ENCODE measurements at places on chromosomes 1 and 21. TPM values are rescaled to one million over a fixed set of nuclear protein-coding genes. Genes with fewer than 3 reads are reported as not detected.

DNA sequence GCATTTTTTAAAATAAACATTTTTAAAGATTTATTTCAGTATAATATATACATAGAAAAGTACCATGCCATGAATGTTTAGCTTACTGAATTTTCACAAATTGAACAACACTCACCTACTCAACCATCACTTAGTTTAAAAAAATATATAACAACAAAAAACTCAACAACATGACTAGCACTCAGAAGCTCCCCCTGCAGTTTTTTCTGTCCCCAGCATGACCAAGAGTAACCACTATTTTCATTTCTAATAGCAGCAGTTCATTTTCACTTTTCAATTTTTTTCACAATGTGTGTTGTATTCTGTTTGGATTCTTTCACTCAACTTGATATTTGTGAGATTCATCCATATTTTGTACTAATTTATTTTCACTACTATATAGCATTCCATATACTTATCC, 162.3 kb upstream of the POGK start:
- no peak overlapping the region for H3K4me3 ChIP-seq
- no peaks in the 10 kb centered on the region for H3K36me3 ChIP-seq
- no peak overlapping the region for H3K27ac ChIP-seq
- no peak for DNase-seq
- no peaks in the 10 kb centered on the region for H3K27me3 ChIP-seq
- no peaks in the 10 kb centered on the region for H3K4me1 ChIP-seq

GRCh38 chr1:235206533-235207208, 45.6 kb upstream of the RBM34 start:
- no peak overlapping the region for H3K4me3 ChIP-seq
- H3K27ac ChIP-seq, result no peak overlapping the region
- H3K4me1 ChIP-seq, result no peaks in the 10 kb centered on the region
- H3K36me3 ChIP-seq, result no peaks in the 10 kb centered on the region

DNA sequence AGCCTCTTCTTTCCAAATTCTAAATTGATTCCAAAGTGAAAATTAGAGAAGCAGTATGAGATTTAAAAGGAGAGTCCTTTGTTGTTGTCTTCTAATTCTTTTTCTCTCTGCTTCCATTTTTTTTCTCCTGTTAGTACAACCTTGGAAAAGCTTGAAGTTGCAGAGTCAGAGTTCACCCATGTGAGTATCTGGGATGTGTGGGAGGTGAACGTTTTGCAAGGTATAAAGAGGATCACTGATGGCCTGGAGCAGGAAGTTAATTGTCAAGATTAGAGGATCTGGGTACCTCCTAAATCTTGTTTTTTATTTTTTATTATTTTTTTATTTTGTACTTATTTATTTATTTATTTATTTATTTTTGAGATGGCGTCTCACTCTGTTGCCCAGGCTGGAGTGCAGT, 7.7 kb upstream of the PSMD4 start:
- no peak for DNase-seq
- H3K36me3 ChIP-seq, result peaks cover 12% of the 10 kb centered on the region
- no peak overlapping the region for H3K4me3 ChIP-seq

DNA sequence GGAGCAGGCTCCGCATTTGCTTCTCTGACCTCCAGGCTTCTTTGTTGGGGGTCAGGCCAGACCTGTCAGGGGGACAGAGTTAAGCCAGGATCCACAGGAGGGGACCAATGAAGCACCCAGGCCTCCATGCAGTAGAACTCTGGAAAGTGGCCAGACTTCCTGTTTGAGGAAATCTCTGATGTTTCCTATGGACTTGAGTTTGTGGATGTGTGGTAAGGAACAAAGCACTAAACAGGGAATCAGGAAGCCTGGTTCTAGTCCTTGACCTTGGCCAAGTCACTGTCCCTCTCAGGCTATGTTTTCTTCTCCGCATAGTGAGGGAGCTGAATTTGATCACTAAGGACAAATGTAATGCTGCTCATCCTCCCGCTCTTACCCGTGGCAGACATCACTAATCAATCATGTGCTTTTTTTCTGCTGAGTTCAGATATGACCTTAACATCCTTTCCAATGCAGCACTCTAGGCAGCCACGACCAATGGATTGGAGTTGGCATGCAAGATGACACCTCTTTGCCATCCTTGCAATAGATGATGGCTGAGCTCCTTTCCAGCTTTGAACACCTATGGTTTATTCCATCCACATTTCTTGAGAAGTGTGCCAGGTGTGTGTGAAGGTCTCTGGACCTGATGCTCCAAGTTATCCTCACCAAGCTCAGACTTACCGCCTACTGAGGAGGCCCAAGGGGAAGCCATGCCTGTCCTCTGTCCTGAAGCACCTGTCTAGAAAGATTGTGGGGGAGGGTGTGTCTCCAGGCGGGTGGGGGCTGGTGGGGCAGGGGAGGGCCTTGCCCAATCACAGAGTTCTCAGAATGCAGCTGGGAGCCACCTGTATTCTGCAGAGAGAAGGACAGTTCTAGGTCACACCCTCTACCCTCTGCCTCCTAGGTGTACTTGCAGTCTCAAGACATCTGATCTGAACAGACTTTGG, 9.9 kb downstream of the SH2D2A start:
- peak; percentile 36 for DNase-seq
- no peak overlapping the region for H3K4me3 ChIP-seq
- no peak overlapping the region for H3K27ac ChIP-seq
- no peaks in the 10 kb centered on the region for H3K27me3 ChIP-seq
- H3K36me3 ChIP-seq, result no peaks in the 10 kb centered on the region

DNA sequence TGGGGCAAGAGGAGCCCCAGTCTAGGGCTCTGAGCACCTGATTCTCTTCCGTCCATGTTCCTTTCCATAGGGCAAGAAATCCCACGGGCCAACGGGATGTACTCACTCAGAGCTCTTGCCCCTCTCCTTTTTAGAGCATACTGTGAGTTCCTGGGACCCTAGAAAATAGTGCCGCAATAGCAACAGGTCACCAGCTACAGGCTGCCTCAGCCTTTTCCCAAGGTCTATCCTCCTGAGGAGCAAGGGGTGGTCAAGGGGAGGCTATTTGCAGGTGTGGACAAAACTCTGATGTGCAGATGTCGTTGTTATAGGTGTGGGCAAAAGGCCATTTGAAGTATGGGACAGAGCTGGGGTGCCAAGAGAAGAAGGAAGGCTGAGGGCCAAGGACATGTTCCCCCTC, 1.6 kb upstream of the QSOX1 start:
- no peak overlapping the region for H3K27ac ChIP-seq
- no peak overlapping the region for H3K4me3 ChIP-seq
- no peaks in the 10 kb centered on the region for H3K36me3 ChIP-seq
- no peaks in the 10 kb centered on the region for H3K27me3 ChIP-seq
- H3K4me1 ChIP-seq, result peaks cover 11% of the 10 kb centered on the region

Gene LRRIQ3
- total RNA-seq, result 1.6 TPM

GRCh38 chr1:17632541-17633184, 93.2 kb downstream of the ARHGEF10L start:
- H3K36me3 ChIP-seq, result peaks cover 80% of the 10 kb centered on the region
- no peak overlapping the region for H3K27ac ChIP-seq
- H3K27me3 ChIP-seq, result no peaks in the 10 kb centered on the region
